Stimulated activated effector memory CD8-positive, alpha-beta T cell treated with anti-CD3 and anti-CD28 coated beads, Interleukin-12 subunit alpha, Interleukin-12 subunit beta, amount 100 ng/mL, for 72 hours (primary cell): ENCODE measurements at places on chromosomes 13 and 19.

DNA sequence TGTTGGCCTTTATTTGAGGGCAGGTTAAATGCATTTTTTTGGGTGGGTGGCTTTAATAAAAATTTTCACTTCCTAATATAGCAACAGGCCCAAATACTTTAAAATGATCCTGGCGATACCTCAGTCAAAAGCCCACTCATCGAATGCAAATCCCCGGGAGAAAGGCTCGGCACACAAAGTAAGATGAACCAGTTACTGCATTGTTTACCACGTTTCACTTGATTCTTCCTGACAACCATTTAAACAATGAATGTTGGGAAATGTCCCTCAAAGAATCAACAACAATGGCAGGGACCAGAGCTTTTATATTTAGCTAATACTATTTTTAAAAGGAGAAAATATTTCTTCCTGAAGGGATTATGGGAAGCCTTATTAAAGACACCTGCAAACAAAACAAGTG, 187.7 kb downstream of the ABCC4 start:
- no peak for DNase-seq

DNA sequence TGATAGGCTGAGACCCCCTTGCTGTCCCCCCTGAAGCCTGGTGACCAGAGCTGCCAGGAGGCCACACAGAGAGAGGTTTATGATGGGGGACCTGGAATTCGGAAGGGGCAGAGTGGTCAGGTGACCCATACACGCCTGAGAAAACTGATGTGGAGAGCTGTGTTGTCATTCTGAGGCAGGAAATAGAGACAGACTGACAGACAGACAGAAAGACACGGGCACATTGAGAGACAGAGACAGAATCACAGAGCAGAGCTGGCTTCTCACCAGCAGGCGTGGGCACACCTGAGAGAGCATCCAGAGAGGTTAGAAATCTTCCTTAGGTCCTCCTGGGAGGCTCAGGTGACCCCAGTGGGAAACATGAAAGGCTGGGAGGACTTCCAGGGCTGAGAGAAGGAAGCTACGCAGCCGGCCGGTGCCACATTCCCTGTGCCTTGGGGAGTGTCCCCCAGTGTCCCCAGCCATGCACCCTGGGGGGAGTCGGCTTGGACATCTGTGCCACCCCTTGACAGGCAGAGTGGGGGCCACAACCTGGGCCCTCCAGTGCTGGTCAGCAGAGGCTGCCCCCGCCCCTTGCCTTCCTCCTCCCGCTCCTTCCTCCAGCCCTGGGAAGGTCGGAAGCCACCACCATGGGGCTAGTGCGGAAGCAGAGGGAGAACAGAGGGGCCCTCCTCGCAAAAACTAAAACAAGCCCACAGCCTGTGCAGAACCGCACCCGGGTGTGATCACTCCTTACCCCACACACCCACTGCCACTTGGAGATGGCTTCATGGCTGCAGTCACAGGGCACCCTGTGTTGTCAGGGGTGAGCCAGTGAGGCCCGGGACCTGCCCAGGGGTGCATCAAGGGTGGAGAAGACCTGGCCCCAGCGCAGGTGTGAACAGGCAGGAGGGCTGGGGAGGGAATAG, 2.2 kb downstream of the FFAR1 start:
- no peak for DNase-seq

GRCh38 chr13:46171217-46171616, 10.8 kb downstream of the LCP1 start:
- no peak for DNase-seq

DNA sequence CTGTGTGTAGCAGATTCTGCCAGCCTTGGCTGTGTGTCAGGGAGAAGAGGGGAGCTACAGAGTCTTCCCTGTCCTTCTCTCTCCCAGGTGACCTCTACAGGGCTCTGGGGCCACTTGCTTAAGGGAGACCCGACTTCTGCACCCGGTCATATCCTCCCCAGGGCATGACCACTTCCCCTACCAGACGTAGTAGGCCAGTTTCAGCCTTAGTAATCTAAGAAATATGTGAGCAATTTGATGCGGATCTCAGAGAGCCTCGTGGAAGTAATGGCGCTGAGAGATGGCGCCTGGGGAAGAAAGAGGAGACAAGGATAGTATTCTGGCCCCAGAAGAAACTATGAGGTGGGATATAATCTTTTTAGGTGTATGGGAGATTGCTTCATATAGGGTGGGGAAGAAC, 41.9 kb downstream of the NFIX start:
- DNase-seq, result no peak

DNA sequence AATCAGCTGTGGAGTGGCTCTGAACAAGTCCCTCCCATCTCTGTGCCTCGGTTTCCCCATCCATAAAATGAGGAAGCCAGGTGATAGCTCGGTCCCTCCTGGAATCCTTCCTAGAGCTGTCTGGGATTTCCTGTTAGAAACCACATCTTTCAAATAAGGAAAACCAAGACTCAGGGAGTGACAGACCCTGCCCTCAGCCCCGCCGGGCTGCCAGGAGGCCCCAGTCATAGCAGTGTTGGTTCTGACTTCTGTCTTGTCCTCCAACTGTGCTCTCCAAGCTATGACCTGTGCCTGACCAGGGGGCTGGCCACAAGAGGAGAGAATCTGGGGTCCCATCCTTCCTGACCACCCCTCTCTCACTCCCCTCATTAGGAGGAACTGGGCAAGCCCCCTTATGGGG, 1.1 kb upstream of the SHD start:
- no peak for DNase-seq

DNA sequence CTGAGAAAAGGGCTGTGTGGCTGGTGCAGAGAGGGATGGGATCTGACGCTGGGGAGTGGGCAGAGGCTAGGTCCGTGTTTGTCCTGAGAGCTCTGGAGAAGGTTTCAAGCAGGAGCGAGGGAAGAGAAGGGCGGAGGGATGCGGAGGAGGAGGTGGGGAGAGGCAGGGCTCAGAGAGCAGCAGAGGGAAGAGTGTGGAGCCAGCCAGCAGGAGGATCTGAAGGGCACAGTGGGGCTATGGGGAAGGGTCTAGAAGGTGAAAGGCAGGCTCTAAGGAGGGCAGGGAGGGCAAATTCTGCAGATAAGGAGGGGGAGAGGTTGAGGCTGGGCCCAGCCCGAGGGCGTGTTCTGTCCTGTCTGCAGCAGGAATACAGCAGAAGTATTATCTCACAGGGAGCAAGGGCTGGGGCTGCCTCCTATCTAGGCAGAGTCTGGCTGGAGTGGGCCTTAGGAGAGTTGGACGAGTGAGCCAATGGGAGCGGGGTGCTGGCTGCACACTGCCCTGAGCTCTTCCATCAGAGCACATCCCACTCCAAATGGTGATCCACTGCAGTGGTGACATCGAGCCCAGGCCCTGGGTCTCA, 6.1 kb downstream of the AP2A1 start:
- DNase-seq, result no peak

- DNase-seq, result no peak
Observed at GRCh38 chr13:46278474-46278873, 66.7 kb downstream of the LRRC63 start.

GRCh38 chr19:18596752-18597157, 8.2 kb downstream of the REX1BD start:
- DNase-seq, result no peak

DNA sequence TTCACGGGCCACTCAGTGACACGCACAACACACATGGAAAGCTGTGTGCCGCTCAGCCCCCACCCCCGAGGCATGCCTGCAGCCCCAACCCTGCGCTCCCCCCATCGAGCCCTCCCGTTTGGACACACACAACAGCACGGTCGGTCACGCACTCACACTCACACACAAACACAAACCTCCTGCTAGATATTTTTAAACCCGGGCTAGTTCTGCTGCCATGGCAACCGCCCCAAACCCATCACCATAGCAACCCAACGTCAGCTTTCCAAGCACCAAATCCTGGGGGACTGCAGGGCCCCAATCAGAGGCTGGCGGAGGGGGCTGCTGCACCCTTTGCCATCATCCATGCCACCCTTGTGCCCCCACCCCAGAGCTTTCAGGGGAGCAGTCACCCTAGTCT, 2.5 kb upstream of the NOVA2 start:
- DNase-seq, result no peak

DNA sequence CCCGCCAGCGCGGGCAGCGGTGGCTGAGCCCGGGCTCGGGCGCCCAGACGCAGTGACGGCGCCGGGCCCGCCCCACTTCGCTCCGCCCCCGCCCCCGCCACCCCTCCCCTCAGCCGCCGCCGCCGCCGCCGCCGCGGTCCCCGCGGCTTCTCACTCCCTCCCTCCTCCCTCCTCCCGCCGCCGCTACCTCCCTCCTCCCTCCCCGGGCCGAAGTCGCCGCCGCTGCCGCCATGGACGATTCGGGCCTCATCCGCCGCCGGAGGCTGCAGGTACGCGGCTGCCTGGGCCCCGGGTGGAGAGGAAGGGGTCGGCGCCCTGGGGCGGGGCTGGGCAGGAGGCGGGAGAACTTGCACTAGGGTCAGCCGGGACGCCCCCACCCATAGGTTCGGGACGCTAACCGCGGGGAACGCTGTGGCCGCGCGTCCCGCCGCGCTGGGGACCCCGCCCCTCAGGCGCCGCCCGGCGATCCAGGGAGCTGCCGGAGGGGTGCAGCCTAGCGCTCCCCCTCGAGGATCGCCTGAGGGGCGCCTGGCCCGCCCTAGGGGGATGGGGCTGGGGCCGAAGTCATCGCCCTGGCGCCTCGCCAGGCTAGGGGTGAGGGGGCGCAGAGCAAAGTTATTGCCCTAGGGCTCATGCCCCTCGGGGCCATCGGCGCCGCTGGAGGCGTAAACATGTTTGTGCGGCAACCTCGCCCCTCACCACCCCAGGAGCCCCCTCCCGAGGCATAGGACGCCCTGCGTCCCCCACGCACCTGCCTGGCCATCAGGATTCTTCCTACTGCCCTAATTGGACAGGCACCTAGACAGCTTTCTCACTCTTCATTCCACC, 427 bp downstream of the RTBDN start:
- DNase-seq, result no peak

- DNase-seq, result no peak
Observed at GRCh38 chr19:29832801-29833200, 21.0 kb downstream of the CCNE1 start.

GRCh38 chr13:24503379-24503696, 9.2 kb downstream of the PARP4 start:
- no peak for DNase-seq

DNA sequence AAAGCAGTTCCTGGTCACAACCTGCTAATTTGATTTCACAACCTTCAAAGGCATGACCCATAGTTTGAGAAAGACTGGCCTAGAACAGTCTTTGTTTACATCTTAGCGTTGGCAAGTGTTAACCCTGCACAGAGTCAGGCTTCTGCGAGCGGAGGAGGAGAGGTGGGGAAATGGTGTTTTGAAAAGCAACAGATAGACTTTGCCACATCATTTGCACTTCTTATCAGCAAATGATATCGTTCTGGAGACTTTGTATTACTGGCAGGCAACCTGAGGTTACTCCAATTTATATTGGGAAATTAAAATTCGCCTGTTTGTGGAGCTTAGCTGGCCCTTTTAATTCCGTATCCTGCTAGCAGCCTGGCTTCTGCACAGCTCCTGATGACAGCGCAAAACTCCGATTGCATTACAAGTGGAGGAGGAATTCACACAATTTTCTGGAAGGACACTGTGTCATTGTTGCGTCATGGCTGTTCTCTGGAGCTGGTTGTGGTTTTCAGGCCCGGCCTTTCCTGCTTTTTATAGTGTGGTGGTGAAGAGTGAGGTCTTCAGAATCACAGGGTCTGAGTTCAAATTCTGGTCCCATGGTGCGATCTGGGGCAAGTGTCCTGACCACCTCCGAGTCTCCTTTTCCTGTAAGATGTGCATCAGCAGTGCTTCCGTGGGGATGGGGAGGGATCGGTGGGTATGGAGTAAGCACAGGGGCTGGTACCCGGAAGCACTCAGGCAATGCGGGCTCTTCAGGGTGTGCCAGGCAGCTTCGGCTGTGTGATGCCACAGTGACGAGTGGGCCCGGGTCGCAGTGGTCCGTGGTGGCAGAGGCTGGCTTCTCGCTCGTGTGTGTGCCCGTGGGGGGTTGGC, 49.1 kb upstream of the EHD2 start:
- no peak for DNase-seq

GRCh38 chr13:35727881-35728280, 251.4 kb upstream of the MAB21L1 start:
- DNase-seq, result no peak

DNA sequence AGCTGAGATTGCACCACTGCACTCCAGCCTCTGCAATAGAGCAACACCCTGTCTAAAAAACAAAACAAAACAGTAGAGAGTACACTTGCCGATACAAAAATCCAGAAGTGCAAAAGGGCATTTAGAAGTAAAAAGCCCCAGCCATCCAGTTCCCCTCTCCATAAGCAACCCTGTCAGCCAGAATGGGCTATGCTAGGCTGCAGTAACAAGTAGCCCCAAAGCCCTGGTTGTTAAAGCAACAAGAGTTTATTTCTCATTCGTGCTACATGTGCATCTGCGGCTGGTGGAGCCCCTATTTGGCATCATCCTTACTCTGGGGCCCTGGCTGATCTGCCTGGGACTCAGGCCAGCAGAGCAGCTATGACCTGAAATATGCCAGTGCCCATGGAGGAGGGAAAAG, 16.9 kb upstream of the UBE2S start:
- no peak for DNase-seq

DNA sequence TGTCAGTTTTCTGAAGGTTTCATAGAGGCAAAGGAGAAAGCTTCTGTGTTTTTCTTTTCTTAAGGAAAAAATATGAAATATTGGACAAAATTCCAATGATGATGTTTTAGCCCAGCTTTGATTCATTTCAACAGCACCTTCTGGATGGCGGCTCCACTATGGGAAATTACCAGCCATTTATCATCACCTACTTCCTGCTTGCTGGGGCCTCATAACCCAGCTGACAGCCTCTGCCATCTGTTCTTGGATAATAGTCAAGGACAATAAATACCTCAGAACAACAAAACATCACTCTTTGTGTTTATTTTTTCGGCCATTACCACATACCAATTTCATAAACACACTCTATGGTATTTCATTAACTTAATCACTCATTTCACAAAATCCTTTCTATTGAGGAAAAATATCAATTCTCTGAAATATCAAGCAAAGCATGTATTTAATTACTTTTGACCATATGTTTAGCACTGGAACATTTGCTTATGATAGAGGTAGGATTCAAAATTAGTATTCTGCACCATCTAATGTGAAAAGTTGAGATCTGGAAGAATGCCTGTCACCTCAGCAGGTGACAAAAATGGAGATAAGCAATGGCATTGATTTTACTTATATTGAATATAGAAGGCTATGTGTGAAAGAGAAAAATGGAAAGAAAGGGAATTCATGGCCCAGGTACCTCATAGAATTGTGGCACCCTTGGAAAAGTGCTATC, 629.7 kb downstream of the LIG4 start:
- DNase-seq, result no peak

- DNase-seq, result no peak
Observed at GRCh38 chr19:13057147-13057572, 45.5 kb downstream of the LYL1 start.

DNA sequence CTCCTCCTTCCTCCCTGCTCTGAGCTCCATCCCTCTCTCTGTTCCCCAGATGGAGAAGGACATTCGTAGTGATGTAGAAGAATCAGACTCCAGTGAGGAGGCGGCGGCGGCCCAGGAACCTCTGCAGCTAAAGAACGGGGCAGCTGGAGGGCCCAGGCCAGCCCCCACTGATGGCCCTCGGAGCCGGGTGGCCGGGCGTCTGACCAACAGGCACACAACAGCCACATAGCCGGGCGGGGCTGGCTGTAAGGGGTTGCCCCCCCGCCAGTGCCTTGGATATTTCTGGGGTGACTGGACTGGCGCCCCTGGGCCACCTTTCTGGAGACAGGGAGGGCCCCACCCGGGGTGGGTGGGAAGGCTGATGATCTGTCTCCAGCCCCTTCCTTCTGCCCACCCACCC, 46.3 kb downstream of the CD320 start:
- no peak for DNase-seq

GRCh38 chr19:51002542-51003311, 1.3 kb upstream of the KLK8 start:
- DNase-seq, result no peak
